NCI-H510A (cell line): ENCODE measurements at places on chromosomes 1 and 21.

- DNase-seq: no peak
Observed at GRCh38 chr1:107804134-107804533, 160.8 kb downstream of the VAV3 start.

DNA sequence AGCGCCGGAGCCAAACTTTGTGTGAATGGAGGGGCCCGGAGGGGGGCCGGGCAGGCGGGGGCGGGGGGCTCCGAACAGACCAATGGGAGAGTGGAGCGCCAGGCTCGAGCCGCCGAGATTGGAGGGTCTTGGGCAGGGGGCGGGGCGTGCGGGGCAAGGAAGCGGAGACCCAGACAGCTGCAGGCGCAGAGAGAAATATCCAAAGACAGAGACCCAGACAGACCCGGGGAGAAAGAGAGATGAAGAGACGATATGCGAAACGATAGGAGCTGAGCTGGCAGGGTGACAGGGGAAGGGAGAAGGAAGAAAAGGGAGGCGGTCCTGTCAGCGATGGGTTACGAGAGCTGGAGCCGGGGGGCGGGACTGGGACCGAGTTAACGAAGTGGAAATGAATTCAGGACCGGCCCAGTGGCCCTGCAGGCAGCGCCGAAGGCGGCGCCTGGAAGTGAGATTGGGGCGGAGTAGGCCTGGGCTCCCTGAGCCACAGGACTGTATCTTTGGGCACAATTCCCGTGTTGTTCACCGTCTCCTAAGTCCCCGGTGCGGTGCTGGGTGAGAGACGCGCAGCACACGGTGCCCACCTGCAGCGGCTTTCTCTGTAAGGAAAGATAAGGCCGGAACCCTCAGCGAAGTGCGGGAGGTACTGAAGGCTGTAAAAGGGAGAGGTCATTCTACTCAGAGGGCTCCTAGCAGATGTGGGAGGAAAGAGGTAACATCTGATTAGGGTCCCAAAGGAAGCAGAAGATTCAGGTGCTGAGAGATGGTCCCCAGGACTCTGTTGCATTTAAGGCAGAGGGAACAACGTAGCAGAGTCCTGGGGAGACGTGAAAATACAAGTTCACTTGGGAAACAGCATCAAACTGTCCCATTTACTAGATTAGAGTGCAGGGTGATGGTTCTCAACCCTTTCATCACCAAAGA, 543 bp upstream of the KCNJ10 start:
- DNase-seq: peak; percentile 77

DNA sequence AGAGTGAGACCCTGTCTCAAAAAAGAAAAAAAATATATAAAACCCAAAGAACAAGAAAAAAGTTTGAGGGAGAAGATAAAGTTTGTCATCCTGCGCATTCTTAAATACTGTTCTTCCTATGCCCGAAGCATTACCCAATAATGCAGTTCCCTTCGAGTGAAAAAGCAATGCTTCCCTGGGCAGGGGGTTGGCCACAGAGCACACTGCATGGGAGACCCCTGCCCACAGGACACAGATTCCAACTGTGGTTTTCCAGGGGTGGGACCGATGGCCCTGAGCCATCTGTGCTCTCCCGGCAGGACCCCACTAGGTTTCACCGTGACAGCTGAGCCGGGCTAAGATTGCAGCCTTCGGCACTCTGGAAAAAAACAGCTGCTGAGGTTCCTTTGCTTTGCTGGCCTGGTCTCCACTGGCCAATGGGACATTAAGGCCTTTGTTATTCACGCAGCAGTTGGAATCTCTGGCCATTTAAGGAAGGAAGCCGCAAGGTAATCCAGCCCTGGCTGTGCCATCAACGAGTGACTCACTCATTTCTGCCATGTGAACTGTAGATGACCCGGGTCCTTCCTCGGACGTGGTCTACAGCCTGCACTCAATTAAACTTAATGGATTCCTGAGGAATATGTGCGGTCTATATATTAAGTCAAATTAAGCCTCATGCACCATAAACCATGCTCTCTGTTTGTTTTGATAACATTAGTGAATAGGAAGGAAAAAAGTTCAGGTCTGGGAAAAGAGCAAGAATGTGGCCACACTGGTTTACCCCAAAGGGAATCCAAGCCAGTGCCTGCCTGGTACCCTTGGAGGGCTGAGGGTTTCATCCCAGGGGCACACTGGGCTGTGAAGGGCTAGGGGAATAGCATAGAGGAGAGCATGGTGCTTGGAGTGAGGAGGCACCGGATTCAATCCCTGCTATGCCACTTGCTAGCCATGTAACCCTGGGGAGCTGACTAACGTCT, 163.2 kb downstream of the ZBTB18 start:
- DNase-seq: no peak

- DNase-seq: no peak
Observed at GRCh38 chr1:21298981-21299391, 8.7 kb upstream of the ECE1 start.
